ENCODE measurements at places on chromosomes 1 and 21. TPM values are rescaled to one million over a fixed set of nuclear protein-coding genes. Genes with fewer than 3 reads are reported as not detected.

The SV2A gene
- polyA plus RNA-seq, result 7.3 TPM

The MYBPH gene
- not detected for polyA plus RNA-seq

The MAGOH gene
- 73.2 TPM for polyA plus RNA-seq

The ZNF670 gene
- 3.0 TPM for polyA plus RNA-seq

The ELAPOR1 gene
- polyA plus RNA-seq, result 0.13 TPM

The LYPLA2 gene
- 40.6 TPM for polyA plus RNA-seq

The SPRR3 gene
- polyA plus RNA-seq, result 0.65 TPM

The IVL gene
- 9.5 TPM for polyA plus RNA-seq

The B4GALT3 gene
- 21.5 TPM for polyA plus RNA-seq

The VHLL gene
- polyA plus RNA-seq, result not detected

The APOBEC4 gene
- polyA plus RNA-seq, result not detected

The PLD5 gene
- 0.16 TPM for polyA plus RNA-seq

The SPRR1A gene
- polyA plus RNA-seq, result not detected

The SCMH1 gene
- 59.8 TPM for polyA plus RNA-seq

The ABL2 gene
- 5.9 TPM for polyA plus RNA-seq

The CD34 gene
- polyA plus RNA-seq, result 83.2 TPM

The CEP104 gene
- 17.0 TPM for polyA plus RNA-seq

The C8A gene
- polyA plus RNA-seq, result 0.16 TPM

The ITPKB gene
- 62.3 TPM for polyA plus RNA-seq

The CD160 gene
- polyA plus RNA-seq, result 0.25 TPM

The AMY1B gene
- polyA plus RNA-seq, result not detected

The ADCY10 gene
- 0.06 TPM for polyA plus RNA-seq

The BNIPL gene
- 1.9 TPM for polyA plus RNA-seq

The USH2A gene
- polyA plus RNA-seq, result not detected

The CFAP141 gene
- not detected for polyA plus RNA-seq

The ARHGEF10L gene
- polyA plus RNA-seq, result 41.4 TPM

The AGO4 gene
- polyA plus RNA-seq, result 11.2 TPM

The ITLN2 gene
- polyA plus RNA-seq, result 0.37 TPM

The NBPF19 gene
- 7.1 TPM for polyA plus RNA-seq

The IFNLR1 gene
- 0.51 TPM for polyA plus RNA-seq

The CELA2B gene
- polyA plus RNA-seq, result not detected

The EFNA1 gene
- polyA plus RNA-seq, result 44.6 TPM

The FCER1G gene
- polyA plus RNA-seq, result 161 TPM

The RIIAD1 gene
- 1.8 TPM for polyA plus RNA-seq

The GPA33 gene
- 0.08 TPM for polyA plus RNA-seq

The SDF4 gene
- 176 TPM for polyA plus RNA-seq

The PIGR gene
- 2.3 TPM for polyA plus RNA-seq

The RGS18 gene
- polyA plus RNA-seq, result 1.5 TPM

The FASLG gene
- polyA plus RNA-seq, result 0.04 TPM

The IPP gene
- polyA plus RNA-seq, result 7.6 TPM

The FAF1 gene
- polyA plus RNA-seq, result 42.3 TPM

The ASTN1 gene
- 0.23 TPM for polyA plus RNA-seq

The UBE2Q1 gene
- 39.1 TPM for polyA plus RNA-seq

The S100B gene
- polyA plus RNA-seq, result 12.4 TPM

The FNDC5 gene
- 1.5 TPM for polyA plus RNA-seq

The KCNK1 gene
- polyA plus RNA-seq, result 8.8 TPM

The ADAMTS4 gene
- 19.6 TPM for polyA plus RNA-seq

The CELSR2 gene
- polyA plus RNA-seq, result 4.9 TPM

The OR2L8 gene
- not detected for polyA plus RNA-seq

All from urinary bladder (tissue), 4 donors.